ENCODE measurements at places on chromosomes 4 and X.

- DNase-seq: no peak
These were observed 56.0 kb downstream of the MAGEB10 start for GRCh38 chrX:27863809-27864208.

GRCh38 chr4:155679343-155679742 is 12.7 kb downstream of the GUCY1A1 start:
- DNase-seq: no peak

DNA sequence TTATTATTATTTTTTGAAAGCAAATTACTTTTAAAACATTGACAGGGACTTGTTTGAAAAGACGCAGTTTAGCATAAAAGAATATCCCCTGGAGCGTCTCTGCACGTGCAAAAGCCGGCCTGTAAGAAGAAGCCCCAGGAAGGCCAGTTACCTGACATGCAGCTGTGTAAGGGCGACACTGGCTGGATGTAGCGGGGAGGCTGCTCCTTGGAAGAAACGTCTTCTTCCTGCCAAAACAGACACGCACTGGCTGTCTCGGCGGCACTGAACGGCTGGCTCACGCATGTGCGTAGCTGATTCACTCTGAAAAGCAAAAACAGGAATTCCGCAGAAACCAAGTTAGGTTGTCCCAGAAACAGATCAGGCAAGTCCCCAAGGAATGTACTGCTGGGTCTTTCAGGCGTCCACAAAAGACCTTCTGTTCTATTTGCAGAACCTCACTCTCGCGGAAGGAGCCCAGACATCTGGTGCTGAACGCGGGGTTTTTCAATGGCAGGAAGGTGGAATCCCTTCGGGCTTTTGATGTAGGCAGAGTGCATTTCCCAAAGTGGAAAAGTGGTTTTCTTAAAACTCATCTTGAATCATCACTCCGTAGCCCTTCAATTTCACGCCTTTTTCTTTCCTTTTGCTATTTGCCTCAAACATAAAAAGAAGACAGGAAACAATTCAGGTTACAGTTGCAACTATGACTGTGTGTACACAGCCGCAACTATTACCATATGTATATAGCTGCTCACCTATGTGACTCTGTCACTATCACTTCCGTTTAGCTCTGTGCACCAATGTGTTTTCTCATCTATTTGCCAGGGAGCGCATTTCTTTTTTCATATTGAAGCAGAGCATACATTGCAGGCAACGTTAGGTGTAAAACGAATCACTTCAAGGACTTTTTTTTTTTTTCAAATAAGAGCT is 38.1 kb upstream of the ARSH start:
- DNase-seq: no peak

GRCh38 chrX:10216208-10216607 is 59.4 kb downstream of the CLCN4 start:
- DNase-seq: no peak

- DNase-seq: no peak
These were observed 146.2 kb upstream of the FAT4 start for GRCh38 chr4:125168531-125168930.

GRCh38 chr4:110278127-110278526 is 79.7 kb upstream of the ELOVL6 start:
- no peak for DNase-seq

- no peak for DNase-seq
These were observed 168.1 kb downstream of the GLRA2 start for GRCh38 chrX:14697451-14697850.

GRCh38 chr4:172243551-172243950 is 430.3 kb downstream of the GALNTL6 start:
- no peak for DNase-seq

GRCh38 chrX:1321674-1322073 is 14.9 kb upstream of the IL3RA start:
- DNase-seq: no peak

DNA sequence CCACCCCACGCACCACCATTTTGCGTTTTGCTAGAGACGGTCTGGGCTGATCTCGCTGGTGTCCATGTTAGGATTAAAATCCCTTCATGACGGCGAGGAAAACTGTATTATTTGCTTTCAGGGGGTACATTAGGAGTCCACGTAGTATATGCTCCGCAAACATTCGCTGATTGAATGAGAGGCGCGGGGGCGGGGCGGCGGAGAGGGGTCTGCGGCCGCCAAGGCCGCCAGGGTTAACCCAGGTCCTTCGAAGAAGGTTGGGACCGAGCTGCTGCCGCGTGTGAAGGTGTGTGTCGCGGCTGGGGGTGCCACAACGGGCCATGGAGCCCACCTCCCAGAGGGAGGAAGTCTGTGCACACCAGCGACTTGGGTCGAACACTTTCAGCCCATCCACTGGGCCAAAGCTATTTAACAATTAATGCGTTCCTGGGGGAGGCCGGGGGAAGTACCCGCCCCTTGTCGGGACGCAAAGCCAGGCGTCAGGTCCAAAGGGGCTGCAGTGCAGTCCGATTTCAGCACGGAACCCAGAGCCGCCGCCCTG is 6.4 kb upstream of the PITX2 start:
- no peak for DNase-seq

- DNase-seq: no peak
These were observed 126.0 kb downstream of the GRIA3 start for GRCh38 chrX:123310112-123310511.

DNA sequence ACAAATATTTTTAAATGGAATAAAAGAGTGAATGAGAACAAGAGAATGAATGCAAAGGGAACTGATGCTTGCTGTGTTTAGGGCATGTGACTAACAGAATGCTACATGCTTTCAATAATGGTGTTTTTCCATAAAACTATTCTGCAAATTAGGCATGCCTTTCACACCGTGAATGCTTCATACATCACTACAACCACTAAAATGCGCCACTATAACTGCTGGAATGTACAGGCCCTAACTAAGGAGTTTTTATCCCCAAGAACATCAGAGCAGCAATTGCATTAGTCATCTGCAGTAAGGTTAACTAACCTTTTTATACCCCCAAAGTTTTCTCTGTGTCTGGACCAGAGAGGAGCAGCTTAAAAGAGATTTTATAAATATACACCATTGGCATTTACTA is 190.4 kb downstream of the ARAP2 start:
- DNase-seq: no peak

DNA sequence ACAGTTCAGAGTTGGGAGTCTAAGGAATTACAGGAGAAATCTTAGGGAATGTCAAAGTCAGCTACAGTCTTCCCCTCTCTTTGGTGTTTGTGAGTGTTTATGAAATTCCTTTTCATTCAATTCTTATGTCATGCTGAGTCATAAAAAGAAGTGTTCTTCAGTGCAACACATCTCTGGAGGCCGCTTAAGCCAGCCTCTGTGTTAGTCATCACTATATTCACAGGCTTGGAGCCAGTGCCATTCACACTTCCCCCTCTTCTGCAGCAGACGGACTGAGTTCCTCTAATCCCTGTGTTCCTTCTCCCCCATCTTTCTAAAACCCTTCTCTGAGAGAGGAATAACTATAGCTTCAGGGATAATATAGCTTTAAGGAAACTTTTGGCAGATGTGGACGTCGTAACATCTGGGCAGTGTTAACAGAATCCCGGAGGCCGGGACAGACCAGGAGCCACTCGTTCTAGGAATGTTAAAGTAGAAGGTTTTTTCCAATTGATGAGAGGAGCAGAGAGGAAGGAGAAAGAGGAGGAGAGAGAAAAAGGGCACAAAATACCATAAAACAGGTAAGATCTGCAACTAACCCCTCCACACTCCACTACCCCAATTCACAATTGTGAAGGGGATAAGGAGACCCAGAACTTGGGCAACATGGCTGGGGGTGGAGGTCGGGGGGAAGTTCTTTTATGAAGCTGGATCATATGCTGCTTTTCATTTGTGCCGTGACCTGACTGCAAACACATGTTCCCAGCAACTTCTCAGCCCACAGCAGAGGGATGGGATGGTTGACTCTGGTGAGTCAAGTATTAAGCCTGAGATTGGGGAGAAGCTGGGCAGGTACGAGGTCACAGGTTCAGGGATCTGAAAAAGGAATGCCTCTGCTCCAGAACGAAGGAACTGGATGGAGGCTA is at the start of gene SRPX2:
Gene SRPX2, plus strand, starts transcription at position 244 of the 905 bp plus-strand sequence. CDS start 2,124 bp downstream, outside the sequence.
- DNase-seq: no peak

- DNase-seq: no peak
These were observed 678.8 kb upstream of the NR3C2 start for GRCh38 chr4:149121023-149121404.

DNA sequence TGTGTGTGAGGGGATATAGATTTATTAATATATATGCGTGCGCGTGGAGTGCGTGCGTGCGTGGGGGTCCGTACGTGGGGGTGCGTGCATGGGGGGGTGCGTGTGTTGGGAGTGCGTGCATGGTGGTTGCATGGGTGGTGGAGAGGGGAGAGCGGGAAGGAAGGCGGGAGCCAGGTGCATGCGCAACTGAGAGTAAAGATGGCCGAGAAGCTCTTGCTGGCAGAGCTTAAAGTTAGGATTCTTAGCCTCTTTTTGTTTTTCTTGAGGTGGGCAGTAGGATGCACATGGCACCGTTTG is 45.8 kb downstream of the TEX13B start:
- no peak for DNase-seq

DNA sequence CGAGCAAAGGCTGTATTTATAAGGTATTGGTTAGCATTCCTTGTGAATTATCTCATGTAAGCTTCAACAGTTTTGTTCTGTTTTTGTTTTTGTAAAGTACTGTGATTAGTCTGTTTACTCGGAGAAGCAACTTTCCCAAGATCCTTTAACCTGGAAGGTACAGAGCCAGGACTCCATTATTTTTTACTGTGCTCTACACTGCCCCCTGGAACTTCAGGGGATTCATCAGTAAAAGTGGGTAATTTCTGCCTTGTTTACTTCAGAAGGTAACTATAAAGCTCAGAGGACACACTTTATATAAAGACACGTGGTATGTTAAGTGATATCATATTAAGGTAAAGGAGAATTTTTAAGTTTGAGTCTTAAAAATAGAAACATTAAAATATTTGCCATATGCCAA is 124.9 kb downstream of the IQCM start:
- no peak for DNase-seq

- no peak for DNase-seq
These were observed 12.2 kb upstream of the FMR1 start for GRCh38 chrX:147899379-147900114.

GRCh38 chr4:173420324-173420752 is 21.4 kb upstream of the SCRG1 start:
- DNase-seq: no peak

GRCh38 chrX:152958524-152959465 is 35.1 kb downstream of the PNMA5 start:
- peak; percentile 90 for DNase-seq
